T-helper 17 cell (primary cell): ENCODE measurements at places on chromosomes 6 and 20. TPM values are rescaled to one million over a fixed set of nuclear protein-coding genes. Genes with fewer than 3 reads are reported as not detected.

GRCh38 chr20:14801591-14802325 lies 464.3 kb upstream of the FLRT3 start:
- no peak for DNase-seq

- no peak for DNase-seq
These were observed 63.7 kb downstream of the PXDC1 start for GRCh38 chr6:3687847-3688246.

DNA sequence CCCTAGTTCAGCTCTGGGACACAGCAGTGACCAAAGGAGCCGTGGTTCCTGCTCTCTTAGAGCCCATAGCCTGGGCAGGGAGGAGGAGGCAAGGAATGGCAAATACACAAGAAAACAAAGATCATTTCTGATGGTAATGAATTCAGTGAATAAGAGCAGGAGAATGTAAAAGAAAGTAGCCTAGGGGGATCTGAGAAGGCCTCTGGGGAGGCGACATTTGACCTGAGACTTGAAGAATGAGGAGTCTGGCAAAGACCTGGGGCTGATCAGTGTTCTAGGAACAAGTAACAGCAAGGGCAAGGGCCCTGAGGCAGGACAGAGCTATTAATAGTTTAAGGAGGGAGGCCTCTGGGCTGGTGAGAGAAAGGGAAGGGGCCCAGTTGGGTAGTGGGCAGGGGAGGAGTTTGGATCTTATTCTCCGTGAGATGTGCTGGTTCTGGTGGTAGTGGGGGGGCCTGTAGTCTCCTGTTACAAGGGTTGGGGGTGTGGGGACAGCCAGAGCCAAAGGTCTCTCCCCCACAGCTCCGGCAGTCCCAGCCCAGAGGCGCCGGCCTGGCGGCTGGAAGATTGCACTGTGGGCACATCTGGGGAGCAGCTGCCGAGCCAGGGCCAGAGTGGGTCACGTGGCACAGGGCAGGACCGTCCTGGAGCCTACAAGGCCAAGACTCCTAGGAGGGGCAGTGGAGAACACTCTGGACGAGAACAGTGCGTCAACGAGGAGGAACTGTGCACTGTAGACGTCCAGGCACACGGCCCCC lies 9.3 kb upstream of the ID1 start:
- DNase-seq = no peak

- no peak for DNase-seq
These were observed at the start of gene PLCB4 for GRCh38 chr20:9068841-9069663. Gene PLCB4 (plus strand): TSS chr20:9069087. CDS start chr20:9307815, 238,728 bp downstream.

EMILIN3 gene
- not detected for total RNA-seq
